ENCODE measurements at places on chromosomes 7 and 10.

DNA sequence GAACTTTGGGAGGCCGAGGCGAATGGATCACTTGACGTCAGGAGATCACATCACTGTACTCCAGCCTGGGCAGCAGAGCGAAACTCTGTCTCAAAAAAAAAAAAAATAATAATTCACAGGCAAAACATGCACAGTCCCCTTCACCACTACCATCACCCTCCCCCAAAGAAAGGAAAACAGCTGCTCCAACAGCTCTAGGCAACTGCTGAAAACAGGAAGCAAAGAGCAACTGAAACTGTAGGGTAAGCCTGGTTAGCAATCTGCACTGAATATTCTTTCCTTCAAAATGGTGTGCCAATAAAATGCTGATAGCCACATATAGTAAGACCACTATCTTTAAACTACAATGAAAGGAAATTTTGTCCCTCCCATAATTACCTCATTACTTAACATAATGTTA lies 11.8 kb downstream of the NT5C2 start:
- no peak for DNase-seq

DNA sequence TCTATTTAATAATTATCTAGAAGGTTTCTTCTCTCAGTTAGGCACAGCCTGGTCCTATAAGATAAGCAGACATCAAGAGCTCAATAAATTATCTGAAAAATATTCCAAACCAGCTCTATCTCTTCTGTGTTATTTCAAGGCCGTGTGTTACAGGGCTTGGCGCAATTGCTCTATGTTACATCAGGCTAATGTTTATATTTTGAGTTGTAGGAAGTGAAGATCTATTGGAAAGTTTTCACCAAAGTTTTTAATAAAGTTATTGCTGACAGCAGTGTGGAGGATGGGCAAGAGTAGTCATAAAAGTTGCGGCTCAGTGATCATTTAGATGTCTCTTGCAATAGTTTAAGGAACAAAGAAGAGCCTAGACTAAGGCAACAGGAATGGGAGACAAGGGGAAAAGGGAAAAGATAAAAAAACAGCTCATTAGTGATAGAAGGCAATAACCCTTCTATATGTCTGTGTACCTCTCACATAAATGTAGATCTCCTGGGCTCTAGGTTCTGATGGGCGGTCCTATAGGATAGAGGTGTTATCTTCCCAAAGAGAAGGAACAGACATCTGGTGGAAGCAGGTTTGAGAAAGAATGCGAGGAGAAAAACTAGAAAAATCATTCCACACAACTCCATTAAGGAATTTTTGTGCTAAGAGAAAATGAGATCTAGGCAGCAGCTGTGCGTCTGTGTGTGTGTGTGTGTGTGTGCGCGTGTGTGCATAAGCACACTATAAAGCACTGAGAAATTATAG lies 5.9 kb upstream of the ANKRD7 start:
- DNase-seq: no peak

DNA sequence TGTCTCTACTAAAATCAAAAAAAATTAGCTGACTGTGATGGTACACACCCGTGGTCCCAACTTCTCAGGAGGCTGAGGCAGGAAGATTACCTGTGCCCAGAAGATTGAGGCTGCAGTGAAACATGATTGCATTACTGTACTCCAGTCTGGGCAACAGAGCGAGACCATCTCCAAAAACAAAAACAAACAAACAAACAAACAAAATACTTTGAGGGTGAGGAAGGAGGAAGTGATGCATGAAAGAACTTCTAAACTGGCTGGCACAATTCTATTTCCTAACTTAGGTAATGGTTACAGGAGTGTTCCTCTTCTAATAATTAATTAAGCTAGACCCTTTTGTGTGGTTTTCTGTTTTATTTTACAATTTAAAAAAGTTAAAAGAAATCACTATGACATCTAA lies 15.5 kb downstream of the WAPL start:
- DNase-seq: no peak

GRCh38 chr7:73995821-73996511 lies 32.0 kb upstream of the ELN start:
- DNase-seq: no peak

GRCh38 chr10:77590344-77591237 lies 47.0 kb downstream of the KCNMA1 start:
- DNase-seq: no peak

DNA sequence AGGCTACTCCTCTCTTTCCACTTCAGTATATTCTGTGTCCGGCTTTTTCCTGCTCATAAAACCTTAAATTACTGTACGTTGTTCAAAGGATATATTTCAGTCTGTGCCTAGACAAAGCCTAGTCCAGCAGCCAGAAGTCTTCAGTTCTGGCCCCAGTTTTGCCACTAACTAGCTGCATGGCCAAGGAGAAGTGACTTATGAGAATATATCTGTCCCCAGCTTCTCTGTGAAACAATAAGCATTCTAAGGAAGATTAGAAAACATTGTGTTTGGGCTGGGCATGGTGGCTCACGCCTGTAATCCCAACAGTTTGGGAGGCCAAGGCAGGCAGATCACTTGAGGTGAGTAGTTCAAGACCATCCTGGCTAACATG lies 105.0 kb upstream of the HDAC9 start:
- no peak for DNase-seq

DNA sequence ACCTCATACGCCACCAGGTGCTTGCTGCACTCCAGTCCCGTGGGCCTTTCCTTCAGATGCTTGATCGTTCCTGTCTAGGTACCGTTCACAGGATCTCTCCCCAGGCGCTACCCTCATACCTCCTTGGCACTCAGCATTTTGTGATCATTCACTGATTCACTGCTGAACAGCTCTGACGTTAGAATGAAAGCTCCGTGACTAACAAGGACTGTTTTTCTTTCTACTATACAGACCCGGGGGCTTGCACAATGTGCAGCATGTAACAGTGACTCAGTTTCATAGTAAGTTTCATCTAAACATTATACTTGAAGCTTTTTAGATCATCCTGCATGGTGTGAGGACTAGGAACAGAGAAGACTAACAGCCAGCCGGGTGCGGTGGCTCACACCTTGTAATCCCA lies 20.6 kb downstream of the KIN start:
- DNase-seq: no peak

- no peak for DNase-seq
Observed at GRCh38 chr10:69831231-69831855, 29.6 kb downstream of the COL13A1 start.

DNA sequence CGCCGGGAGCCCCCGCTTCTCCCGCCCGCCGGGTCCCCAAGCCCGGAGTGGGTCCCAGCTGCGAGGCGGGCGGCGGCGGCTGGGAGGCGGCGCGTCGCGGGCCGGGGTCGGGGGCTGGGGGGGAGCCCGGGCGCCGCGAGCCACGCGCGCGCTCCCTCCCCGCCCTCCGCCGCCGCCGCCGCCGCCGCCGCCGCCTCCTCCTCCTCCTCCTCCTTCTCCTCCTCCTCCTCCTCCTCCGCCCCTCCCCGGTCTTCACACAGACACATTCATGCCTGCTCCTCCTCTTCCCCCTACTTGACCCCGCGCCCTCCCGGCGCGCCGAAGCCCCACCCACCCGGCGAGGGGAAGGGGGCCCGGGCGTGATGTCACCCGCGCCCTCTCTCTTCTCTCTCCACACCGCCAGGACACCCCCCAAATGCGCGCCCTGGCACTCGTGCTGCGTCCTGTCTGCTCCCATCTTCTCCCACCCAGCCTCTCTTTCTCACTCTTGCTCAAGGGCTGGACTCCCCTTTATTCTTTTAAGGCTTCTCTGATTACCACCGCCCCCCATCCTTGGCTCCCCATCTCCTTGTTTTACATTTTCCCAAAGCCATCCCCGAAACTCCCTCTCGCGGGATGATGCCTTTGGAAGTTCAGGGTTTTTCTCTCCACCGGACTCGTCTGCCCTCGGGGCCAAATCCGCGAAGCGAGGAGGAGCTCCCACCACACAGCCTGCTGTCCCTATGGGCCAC lies 967 bp upstream of the GLI3 start:
- no peak for DNase-seq

DNA sequence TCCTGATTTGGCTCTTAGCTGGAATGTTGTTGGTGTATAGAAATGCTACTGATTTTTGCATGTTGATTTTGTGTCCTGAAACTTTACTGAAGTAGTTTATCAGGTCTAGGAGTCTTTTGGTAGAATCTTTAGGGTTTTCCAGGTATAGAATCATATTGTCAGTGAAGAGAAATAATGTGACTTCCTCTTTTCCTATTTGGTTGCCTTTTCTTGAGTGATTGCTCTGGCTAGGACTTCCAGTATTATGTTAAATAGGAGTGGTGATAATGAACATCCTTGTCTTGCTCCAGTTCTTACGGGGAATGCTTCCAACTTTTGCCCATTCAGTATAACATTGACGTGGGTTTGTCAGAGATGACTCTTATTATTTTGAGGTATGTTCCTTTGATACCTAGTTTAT lies 52.0 kb downstream of the ZNF783 start:
- no peak for DNase-seq

- no peak for DNase-seq
Observed at GRCh38 chr10:99522470-99523250, 10.1 kb upstream of the NKX2-3 start.

DNA sequence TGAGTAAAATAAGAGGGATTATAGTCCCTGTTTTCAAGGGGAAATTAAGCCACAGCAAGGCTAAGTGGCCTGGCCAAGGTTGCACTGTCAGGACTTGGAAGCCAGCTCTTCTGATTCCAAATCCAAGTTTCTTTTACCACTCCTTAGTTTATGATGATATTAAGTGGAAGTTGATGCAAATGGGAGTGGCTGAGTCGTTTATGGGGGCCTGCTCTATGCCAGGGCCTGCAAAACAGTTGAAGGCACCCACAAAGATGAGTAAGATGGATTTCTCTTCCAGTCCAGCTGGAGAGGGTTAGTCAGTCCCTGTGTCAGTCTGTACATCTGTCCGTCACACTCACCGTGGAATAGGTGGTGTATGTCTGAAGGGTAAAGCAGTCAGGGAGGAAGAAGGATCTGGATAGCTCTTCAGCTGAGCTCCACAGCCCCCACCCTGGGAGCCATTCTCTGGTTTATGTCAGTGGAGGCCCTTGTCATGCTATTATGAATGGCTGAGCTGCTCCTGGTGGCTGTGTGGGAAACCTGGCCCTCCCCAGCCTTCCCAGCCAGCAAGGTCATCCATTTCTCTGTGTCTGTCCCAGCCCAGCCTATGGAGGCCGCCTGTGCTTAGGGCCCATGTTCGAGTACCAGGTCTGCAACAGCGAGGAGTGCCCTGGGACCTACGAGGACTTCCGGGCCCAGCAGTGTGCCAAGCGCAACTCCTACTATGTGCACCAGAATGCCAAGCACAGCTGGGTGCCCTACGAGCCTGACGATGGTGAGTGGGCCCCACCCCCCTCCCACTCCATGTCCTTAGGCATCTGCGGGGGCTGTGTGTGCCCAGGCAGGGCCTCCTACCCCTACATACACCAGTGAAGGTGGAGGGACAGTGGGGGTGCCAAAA lies 44.5 kb downstream of the TBATA start:
- no peak for DNase-seq

DNA sequence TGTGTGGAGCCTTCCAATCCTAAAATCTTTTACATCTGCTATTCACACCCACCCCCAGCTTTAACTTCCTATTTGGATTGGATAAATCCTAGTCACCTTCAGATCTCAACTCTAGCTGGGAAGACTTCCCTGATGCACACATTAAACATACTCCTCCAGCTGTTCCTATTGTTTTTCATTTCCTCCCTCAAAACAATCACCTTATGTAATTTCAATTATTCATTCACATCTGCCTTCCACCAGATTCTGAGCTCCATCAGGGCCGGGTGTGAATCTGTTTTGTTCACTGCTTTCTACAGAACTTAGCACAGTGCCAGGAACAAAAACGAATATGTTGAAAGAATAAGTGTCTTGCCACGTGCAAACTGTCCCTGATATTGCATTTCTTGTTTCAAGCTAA lies 497.4 kb downstream of the PLXDC2 start:
- no peak for DNase-seq

- DNase-seq: no peak
Observed at GRCh38 chr10:128781637-128782036, 655.4 kb upstream of the MKI67 start.

- no peak for DNase-seq
Observed at GRCh38 chr10:119535305-119535704, 7.2 kb downstream of the RGS10 start.

DNA sequence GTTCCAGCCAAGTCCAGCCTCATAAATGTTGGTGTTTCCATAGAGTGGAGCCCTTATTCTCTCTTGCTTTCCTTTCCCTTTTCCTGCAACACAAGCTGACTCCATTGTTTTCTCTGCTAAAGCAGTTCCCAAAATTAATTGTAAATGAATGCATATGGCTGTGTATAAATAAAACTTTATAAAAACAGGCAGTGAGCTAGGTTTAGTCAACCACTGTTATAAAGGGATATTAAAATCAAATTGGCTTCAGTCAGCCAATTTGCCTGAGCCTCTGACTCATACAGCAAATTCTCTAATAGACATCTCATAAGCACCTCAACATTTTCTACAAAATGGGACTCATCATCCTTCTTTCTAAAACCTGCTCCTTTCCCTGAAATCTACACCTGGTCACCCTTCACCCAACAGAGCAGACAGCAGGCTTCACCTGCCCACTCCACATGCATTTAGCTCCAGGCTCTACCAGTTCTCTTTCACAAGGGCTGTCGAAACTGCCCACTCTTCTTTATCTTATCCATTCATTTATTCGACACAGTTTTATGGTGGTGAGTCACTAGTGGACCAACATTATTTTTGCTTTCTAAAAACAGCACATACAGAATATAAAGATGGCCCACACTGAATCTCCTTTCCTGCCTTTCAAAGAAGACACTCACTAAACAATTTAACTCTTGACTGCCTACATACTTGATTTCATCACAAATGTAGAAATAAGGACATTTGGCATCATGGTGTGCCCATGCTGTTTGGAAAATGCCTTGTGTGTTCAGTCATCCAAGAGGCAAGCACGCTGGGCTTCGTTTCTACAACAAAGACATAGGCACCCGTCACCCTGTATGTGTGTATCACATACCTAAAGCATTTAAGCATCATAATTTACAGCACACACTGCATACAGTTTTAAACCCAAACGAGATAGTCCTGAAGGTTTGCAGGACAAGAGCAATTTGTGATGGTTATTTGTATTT lies 74.6 kb upstream of the C7orf33 start:
- no peak for DNase-seq

- no peak for DNase-seq
Observed at GRCh38 chr7:110947408-110947807, 143.5 kb upstream of the LRRN3 start.

DNA sequence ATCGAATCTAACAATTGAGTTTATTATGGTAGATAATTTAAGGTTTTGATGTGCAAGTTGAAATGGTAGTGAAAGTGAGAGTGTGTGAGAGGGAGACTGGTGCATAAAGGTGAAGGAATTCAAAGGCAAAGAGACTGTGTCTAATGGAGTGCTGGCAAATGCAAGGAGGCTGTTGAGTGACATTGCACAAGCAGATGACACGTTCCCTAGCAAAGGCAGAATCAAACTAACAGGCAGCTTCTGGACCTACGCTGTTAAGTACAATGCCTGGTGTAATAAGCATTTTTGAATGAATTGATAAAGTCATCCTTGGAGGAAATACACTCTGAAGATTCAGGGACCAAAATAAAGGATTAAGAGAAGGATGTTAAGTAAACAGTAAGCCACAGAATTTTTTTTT lies 11.7 kb upstream of the GPR141 start:
- no peak for DNase-seq

Data from activated CD8-positive, alpha-beta memory T cell treated with anti-CD3 and anti-CD28 coated beads for 4 hours (primary cell).